GM04504 (cell line): ENCODE measurements at places on chromosomes 4 and X.

- no peak for DNase-seq
These were observed 9.3 kb downstream of the CETN2 start for GRCh38 chrX:152821145-152821765.

DNA sequence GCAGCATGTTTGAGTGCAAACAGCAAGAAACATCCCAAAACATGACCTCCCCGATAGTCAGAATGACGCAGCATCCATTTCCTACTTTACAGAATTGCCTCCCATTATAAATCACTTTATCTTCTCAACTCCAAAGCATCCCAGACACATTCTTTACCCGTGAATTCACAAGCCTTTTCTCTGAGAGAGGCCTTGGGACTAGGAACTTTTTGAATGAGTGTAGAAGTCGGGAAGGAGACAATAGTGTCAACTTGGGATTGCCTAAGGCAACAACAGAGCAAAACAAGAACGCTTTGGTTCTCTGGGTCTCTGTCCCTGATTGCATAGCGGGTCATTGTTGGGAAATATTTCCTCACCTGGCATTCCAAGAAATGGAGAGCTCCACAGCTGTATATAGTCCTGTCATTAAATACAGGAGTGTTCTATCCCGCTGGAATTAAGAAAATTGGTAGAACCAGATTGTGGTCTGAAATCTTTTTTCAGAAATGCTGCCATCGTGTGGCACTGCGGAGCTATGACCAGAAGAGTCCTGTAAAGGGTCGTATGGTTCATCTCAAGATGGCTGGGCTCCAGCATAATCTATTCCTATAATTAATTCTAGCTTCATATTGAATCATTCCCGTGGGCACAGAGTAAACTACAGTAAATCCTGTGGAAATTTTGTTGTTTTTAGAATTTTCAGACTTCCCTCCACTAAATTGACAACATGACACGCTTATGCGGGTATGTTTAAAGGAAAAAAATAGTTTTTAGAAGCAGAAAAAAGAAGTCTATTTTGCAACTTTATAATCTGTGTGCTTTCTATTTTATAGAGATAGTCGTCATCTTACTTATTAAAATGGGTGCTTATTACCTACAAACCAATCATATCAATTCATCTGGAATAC is 2.0 kb upstream of the SPP1 start:
- peak; percentile 89 for DNase-seq

- DNase-seq, result no peak
These were observed 10.5 kb downstream of the ACSL1 start for GRCh38 chr4:184815046-184815877.

DNA sequence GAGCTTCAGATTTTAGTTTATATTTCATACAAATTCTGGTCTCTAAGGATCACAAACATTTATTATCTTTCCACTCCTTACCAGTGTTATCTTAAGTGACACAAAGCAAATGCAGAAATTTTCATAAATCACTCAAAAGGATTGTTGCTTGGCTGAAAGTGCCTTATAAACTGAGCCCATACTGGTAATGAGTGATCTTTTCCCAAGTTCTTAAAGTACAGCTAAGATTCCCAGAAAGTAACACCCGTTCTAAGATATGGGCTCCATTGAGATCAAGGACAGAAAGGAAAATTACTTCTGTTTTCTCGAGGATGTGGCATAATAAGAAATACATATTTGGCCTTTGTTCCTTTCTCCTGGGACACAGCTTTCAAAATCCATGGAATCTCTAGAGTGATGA is 313.7 kb downstream of the ARHGAP24 start:
- DNase-seq, result no peak

GRCh38 chr4:114593526-114593925 is 5.1 kb upstream of the UGT8 start:
- no peak for DNase-seq

- no peak for DNase-seq
These were observed 217.0 kb upstream of the NDST3 start for GRCh38 chr4:117817301-117817700.

GRCh38 chr4:173525118-173526011 is 4.7 kb downstream of the HAND2 start:
- DNase-seq, result no peak

GRCh38 chr4:22764183-22764582 is 71.4 kb downstream of the GBA3 start:
- no peak for DNase-seq

- DNase-seq, result peak; percentile 54
These were observed 67.0 kb upstream of the MSX1 start for GRCh38 chr4:4792466-4792865.

GRCh38 chr4:177159600-177159999 is 150.1 kb upstream of the NEIL3 start:
- DNase-seq, result no peak

GRCh38 chrX:37926700-37927099 is 79.3 kb upstream of the DYNLT3 start:
- peak; percentile 15 for DNase-seq

- no peak for DNase-seq
These were observed 23.7 kb upstream of the MSANTD1 start for GRCh38 chr4:3225071-3225850.

DNA sequence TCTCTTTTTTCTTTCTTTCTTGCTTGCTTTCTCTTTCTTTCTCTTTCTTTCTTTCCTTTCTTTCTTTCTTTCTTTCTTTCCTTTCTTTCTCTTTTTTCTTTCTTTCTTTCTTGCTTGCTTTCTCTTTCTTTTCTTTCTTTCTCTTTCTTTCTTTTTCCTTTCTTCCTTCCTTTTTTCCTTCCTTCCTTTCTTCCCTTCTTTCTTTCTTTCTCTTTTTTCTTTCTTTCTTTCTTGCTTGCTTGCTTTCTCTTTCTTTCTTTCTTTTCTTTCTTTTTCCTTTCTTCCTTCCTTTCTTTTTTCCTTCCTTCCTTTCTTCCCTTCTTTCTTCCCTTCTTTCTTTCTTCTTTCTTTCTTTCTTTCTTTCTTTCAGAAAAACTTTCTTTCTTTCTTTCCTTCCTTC is 108.1 kb upstream of the SHOX start:
- no peak for DNase-seq

GRCh38 chr4:1871471-1872021 is 353 bp downstream of the NSD2 start:
- DNase-seq, result no peak

DNA sequence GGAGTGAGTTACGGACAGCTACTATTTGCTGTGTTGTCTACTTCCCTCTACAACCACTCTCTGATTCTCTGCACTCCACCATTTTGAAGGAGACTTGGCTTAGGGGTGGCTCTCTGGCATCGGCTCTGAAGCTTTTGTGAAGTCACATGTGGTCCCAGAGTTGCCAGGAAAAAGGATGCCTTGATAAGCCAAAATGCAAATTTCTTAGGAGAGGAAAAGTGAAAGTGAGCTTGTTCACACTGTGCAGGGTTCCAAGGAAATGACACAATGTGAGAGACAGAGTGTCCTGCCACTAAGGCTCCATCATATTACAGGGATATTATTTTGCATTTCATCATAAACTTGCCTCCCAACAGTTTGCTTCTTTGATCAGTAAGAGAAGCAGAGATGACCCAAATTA is 7.2 kb downstream of the PHOX2B start:
- no peak for DNase-seq

- no peak for DNase-seq
These were observed 10.0 kb upstream of the SPRY1 start for GRCh38 chr4:123386609-123387008.

GRCh38 chr4:150211799-150212445 is 133.7 kb downstream of the DCLK2 start:
- DNase-seq, result peak; percentile 91

GRCh38 chrX:38311743-38312142 is 15.6 kb downstream of the RPGR start:
- DNase-seq, result no peak

DNA sequence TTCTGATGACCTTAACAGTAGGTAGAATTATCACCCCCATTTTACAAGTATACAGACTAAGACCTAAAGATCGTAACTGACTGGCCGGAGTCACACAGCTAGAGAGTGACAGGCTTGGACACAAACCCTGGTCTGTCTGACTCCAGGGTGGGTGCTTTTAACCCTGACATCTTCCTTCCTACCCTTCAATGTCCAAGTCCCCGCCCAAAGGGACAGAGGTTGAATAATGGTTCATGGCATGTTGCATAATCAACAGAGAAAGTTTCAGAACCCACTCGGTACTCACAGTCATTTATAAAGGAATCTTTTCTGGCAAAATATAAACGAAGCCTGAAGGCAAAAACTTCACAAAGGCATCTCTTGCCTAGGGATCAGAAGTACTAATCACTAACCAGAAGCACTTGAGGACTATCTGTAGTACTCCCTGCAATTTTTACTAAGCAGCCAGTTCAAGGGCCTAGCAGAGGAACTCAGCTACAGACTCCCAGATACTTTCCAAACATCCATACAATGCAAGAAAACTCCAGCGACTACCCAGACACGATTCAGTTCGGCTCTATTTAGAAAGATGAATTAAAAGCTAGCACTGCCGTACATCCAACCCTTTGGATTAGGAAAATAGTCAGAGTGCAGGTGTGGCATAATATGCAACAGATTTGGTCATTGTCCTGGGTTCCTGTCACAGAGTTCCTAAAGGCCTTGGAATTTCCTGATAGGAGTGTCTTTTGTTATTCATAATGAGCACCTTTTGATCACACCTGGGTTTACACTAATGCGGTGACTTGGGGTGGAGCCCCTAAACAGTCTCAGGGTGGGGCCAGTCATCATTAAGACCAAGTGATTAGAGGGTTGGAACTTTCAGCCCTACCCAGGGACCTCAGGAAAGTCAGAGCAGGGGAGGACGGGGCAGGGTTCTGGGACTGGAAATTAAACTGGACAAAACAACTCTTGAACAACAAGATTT is 44.0 kb downstream of the RELL1 start:
- DNase-seq, result no peak

DNA sequence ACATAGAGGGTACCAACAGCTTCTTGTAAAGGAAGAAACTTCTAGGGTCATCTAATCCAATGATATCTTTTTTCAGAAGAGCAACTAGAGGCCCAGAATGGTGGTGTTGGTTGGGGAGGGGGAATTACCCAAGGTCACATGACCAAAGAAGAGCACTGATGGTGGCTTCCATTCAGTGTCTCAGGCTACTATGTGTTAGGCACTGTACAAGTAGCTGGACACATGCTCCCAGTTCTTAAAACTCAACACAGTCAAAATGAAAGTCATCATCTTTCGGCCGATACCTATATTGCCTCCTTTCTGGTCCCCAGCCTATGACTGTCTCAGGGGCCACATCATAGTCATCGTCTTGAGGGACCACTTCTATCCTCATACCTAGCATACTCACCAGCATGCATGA is 88.1 kb downstream of the ARHGAP6 start:
- no peak for DNase-seq

- DNase-seq, result no peak
These were observed 17.9 kb downstream of the METAP1 start for GRCh38 chr4:99013402-99013843.

GRCh38 chr4:32106767-32107166 is 1386.6 kb downstream of the PCDH7 start:
- DNase-seq, result no peak

DNA sequence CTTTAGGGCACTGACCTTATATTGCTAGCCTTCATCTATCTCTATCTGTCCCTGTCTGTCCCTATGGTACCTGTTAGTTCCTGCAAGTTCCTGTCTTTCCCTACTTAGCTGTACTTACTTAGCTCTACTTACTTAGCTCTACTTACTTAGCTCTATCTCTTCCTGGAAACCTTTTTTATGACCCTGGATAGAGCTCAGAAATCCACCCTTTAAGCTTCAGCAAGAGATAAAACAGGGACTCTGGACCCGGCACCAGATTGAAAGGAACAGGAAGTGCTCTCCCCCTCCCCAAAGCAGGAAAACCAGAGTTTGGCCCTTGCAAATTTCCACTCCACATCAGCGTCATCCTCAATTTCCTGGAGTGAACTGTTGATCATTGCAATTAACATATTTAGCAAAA is 12.3 kb upstream of the IL9R start:
- no peak for DNase-seq

- DNase-seq, result peak; percentile 68
These were observed 111.9 kb downstream of the MAPK10 start for GRCh38 chr4:86247906-86248305.

- peak; percentile 46 for DNase-seq
These were observed 9.6 kb downstream of the CC2D2A start for GRCh38 chr4:15479089-15479912.

- DNase-seq, result no peak
These were observed 85.9 kb downstream of the OTC start for GRCh38 chrX:38438321-38438720.

- DNase-seq, result no peak
These were observed 21.1 kb downstream of the VSIG4 start for GRCh38 chrX:66018585-66019309.

DNA sequence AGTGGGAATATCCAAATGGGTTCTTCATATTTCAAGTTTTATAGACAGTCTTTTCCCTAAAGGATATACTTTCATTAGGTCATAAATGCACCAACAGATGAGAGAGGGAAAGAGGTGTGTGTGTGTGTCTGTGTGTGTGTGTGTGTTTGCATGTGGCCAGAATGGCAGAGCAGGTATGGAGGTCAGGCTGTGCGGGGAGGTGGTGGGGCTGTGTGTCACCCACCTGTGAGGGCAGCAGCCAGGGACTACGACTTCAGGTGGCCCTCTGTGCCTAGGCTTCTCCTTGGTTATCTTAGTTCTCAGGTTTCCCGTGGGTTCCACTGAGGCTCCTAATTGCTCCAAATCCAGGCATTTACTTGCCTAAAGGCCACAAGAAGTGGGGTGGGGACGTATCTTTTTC is 14.6 kb downstream of the HAND2 start:
- no peak for DNase-seq

GRCh38 chr4:122911588-122911987 is 10.8 kb downstream of the NUDT6 start:
- no peak for DNase-seq

- DNase-seq, result no peak
These were observed 1.7 kb downstream of the CLCN4 start for GRCh38 chrX:10158279-10159144.

- DNase-seq, result no peak
These were observed 344.4 kb downstream of the NR3C2 start for GRCh38 chr4:148097801-148098200.

DNA sequence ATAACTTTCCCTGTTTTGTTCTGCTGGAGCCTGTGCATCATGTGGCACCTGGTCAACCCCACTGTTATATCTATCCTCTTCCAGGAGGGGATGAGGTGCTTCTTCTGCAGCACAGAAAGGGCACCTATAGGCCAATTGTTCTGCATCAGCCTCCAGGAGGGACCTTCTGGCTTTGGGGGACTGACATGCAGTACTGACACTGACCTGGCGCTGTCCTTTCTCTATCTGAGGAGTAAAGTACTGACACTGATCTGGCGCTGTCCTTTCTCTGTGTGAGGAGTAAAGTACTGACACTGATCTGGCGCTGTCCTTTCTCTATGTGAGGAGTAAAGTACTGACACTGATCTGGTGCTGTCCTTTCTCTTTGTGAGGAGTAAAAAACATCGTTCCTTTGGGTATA is 498.4 kb downstream of the PACRGL start:
- no peak for DNase-seq

DNA sequence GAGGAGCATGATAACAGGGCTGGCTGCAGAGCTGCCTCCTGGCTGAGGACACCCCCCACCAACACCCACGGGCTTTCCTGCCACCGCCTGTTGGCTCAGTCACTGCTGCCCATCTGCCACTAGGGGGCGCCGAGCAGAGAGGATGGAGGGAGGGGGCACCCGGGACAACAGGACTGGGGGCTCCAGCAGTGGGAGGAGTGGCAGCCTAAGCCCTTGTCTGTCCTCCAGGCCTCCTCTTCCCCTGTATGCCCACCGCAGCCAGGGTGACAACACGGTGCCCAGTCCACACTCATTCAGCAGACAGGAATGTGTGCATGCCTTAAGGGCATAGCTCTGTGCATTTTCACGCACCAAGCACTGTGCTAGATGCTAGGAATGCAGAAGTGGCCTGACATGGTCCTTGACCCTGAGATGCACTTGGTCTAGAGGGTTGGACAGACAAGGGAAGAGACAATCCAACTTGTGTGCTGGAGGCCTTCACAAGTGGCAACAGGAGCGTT is 149.9 kb downstream of the AMMECR1 start:
- no peak for DNase-seq
